ENCODE measurements at places on chromosomes 3 and 15. TPM values are rescaled to one million over a fixed set of nuclear protein-coding genes. Genes with fewer than 3 reads are reported as not detected.

DNA sequence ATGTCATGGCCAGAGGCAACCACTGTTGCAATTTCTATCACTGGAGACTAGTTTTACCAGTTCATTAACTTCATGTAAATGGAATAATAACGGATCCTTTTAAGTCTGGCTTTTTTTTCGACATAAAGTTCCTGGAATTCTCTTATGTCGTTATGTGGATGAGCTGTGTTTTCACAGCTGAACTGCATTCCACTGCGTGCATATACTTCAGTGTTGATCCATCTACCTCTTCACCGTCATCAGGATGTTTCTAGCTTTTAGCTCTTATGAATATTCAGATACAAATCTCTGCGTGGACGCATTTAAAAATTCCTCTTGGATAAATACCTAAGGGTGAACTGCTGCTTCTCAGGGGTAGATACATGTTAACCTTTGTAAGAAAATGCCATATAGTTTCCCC lies 15.6 kb upstream of the CYFIP1 start:
- DNase-seq, result no peak

- no peak for DNase-seq
Observed at GRCh38 chr3:56406826-56407515, 61.3 kb downstream of the ERC2 start.

The GPX1 gene
- 415 TPM for total RNA-seq

The PARP9 gene
- total RNA-seq, result 70.8 TPM

DNA sequence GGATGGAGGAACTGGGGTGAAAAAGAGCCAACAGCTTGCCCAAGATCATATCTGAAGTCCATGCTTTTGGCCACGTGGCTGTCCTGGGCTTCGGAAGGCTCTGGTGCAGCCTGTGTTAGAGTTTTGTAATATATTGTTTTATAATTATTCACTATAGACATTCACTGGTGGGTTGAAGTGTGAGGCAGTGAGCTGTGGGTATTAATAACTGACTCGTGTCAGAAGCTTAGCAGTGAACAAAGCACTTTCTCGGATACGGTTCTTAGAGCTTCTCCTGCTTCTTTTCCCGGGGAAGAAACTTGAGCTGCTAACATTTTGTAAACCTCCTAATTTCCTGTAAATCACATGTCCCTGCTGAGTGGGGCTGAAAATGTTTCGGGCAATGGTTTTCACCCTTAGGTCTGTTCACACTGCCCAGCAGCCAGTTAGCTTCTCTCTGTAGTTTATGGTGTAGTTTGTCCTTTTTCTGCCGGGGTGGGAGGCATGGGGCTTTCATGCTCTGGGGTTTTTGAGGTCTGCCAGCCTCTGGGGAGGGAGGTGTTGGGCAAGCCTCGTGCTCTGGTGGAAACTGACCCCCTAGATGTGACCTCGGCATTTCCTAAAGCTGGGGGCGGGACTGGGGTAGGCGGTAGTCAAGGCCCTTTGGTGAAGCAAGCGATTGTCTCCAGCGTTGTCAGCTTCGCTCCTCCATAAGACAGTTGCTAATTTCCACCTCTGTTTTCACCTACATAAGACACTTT lies 1.7 kb downstream of the MRAS start:
- DNase-seq, result peak; percentile 78

DNA sequence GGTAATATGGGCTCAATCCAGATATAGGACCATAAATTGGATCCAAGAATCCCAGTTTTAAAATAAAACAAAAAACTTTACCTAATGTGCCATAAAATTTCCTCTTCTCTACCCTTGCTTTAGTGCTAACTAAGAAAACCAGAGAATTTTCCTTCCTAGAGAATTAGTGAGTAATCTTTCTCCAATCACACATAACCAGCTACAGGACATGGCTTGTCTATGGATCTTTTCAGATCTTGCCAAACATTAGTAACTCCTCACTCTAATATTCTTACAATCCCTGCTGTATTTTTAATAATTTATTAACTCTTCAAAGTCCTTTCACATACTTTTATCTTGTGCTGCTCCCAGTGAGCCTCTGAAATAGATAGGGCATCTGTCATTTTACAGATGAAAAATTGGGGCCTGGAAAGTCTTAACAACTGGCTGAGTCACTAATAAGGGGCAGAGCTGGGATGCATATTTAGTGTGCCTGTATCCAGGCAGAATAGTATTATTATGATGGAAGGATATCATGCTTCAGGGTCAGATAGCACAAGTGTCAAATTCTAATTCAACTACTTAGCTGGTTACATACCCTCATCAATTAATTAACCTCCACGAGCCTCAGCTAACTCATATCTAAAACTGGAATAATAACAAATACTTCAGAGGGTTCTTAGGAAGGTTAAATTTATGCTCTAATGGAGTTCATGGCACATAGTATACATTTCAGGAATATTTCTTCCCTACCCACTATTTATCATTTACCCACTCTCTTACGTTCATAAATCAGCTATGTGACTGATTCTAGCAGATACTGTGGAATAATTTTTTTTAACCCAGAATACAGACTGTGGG lies 5.6 kb downstream of the ZBED2 start:
- DNase-seq, result no peak

- no peak for DNase-seq
Observed at GRCh38 chr15:90893175-90894090, 9.1 kb downstream of the FES start.

DNA sequence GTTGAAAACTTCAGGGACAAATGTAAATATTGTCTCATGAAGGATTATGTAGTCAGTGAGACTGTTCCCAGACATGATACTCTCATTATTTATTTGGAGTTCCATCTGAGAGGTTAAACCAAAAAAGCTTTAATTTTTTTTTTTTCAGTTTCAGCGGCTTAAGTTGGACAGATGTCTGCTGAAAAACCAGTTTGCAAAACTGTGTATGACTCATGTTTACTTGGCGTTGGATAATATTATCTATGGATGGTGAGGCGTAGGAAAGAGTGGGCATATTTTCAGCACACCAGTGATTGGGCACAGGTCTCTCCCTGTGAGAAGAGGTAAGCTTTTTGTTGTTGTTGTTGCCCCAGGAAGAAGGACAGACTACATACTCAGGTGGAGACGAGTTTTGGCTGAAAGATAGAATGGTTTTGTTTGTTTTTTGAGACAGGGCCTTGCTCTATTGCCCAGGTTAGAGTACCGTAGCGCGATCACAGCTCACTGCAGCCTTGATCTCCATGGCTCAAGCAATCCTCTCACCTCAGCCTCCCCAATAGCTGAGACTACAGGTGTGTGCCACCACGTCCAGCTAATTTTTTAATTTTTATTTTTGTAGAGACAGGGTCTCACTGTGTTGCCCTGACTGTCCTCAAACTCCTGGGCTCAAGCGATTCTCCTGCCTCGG lies 16.4 kb upstream of the ANXA2 start:
- no peak for DNase-seq

DNA sequence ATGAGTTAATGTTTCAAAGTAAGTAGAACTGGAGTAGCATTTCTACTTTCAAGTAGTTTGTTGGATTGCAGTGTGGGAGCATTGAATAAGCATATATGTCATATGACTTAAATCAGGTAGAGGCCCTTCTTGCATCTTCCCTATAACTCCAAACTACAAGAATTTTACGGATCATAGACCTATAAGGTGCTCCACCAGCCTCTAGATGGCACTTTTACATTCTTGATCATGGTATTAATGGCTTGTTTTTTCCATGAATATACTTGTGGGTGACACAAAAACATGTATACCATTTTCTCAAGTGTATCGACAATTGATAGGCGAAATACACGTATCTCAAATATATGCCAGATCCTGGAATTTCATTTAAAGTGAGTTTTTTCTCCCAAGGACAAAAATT lies 311.1 kb downstream of the ZPLD1 start:
- DNase-seq, result no peak

DNA sequence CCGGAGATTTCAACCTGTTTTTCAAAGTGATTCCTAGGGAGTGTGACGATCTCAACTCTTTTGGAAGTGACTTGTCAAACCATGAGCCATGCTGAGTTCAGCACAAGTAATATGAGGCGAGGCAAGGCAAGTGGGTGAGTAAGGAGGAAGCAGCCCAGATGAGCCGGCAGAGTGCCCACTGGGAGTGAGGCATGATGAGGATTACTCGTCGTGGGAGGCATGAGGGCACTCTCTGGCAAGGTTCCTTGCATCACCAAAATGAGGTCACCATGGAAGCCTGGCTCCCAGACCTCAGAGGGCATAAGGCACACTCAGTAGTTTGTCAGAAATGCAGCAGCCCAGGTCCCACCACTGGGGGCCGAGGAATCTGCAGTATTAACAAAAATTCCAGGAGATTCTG lies 636.1 kb downstream of the MAGI1 start:
- no peak for DNase-seq

GRCh38 chr15:77487888-77488287 lies 67.2 kb downstream of the HMG20A start:
- no peak for DNase-seq

The CD86 gene
- total RNA-seq, result 27.4 TPM

- DNase-seq, result no peak
Observed at GRCh38 chr15:57301307-57301706, 75.0 kb upstream of the CGNL1 start.

The RETNLB gene
- not detected for total RNA-seq

GRCh38 chr15:74793135-74794028 lies 11.5 kb downstream of the CSK start:
- peak; percentile 73 for DNase-seq

DNA sequence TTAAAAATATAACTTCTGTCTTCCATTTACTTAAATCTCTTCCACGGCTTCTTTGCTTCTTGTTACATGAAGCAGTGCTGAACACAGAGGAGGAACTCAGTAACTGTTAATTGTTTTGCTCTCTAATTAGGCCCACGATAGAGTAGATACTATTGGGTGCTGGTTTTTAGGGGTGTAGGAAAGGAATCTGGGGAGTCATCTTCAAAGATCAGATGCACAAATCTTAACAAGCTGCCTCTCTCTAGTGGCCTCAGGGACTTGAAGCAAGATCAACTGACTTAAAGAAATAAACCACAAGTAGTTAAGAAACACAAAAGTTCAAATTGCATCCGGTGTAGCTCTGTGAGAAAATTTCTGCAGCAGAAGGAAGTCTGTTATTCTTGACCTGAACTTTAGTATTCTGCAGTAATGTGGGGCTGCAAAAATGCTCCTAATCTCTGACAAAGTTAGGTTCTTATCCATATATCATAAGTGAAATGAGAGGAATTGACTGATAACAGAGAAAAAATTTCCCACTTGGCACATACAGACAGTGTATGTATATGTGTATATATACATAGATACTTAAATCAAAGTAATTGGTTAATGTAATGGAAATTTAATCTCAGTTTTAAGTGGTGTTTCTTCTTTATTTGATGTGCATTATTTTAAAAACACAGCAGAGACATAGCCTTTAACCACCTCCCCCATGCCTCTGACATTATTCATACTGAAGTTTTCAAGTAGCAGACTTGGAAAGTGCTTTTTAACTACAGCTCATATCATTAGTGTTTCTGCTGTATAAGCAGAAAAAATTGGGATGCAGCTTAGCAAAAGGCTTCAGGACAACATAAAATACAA lies 51.8 kb downstream of the CHST2 start:
- no peak for DNase-seq

The GRIP2 gene
- 0.52 TPM for total RNA-seq

The ARRDC4 gene
- 31.6 TPM for total RNA-seq

The TOPAZ1 gene
- total RNA-seq, result not detected

DNA sequence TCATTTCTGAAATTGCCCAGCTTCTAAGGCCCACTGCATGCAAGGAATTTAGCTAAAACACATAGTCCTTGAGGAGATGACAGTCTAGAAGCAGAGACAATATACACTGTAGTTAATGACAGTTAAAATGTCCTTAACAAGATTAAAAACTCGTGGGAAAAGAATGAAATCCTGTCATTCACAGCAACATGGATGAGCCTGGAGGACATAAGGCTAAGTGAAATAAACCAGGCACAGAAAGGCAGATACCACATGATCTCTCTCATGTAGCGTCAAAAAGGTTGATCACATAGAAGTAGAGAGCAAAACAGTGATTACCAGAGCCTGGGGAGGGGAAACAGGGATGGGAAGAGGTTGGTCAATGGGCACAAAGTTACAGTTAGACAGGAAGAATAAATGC lies 36.3 kb upstream of the GOLGA8J start:
- no peak for DNase-seq

GRCh38 chr3:108089579-108089978 lies 1.3 kb downstream of the CD47 start:
- DNase-seq, result no peak

DNA sequence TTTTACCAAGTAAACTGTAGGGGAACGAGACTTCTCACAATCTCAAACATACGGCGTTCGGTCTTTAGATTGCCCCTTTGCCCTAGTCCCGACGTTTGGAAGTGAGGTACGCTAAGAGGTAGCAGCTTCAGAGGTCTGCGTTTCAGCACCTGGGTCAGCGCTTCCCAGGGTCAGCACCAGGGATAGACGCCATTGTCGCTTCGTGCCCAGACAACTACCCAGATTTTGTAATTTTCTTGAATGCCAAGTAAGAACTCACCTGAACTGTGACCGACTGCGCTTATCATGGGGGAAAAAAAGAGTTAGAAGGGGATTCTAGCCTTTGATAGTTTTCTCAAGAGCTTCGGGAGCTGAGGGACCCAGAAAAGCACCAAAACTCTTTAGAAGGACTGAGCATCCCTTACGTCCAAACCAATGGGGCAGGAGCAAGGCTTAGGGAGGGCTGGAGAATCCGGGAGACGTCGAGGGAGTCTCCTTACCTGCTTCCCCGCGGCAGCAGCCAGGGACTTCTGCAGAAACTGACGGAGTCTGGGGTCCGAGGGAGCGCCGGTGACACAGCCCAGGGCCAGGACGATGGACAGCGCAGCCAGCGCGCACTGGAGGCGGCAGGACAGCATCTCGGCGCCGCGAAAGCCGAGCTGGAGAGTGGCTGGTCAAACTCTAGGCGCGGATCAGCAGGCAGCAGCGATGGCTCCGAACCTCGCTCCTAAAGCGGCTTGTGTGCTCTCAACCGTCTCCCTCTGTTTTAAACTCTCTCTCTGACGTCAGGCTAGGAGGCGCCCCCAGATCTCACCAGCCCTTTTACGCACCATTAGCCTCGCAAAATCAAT lies at the start of gene SST:
Gene SST, minus strand, starts transcription at position 720 of the 830 bp plus-strand sequence. Its CDS starts 103 bp downstream, at position 617.
- DNase-seq, result peak; percentile 68

GRCh38 chr3:111582120-111582474 lies 13.0 kb downstream of the ZBED2 start:
- no peak for DNase-seq

DNA sequence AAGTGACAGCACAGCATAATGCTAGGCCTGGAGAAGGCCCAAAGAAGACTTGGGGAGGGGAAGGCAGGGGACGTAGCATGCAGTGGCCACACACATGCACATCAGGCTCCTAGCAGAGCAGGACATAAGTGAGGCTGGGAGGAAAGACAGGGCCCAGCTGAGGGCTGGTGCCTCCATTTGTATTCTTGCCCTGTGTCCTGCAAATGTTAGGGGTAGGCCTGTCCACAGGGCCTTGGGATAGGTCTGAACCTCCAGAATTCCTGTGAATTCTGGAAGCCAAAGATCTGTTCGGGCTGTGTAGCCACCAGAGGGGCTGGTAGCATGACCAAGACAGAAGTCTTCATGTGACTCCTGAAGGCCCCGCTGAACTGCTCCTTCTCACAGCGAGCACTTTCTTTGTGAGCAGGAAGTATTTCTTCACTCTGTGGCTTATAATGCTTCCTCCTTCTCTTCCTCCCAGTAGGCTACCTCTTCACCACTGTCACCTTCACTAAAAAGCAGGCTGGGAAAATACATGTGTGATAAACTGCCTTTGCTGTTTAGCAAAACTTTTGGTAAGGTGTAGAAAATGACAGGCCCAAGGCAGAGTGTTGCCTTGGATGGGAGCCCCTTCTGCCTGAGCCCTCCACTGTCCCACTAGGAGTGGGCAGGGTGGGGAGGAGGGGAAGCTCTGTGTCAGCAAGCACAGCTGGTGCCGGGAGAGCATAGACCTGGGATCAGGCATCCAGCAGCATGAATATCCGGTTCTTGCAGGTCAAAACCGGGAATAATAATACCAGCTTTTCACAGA lies 8.4 kb downstream of the CERS3 start:
- no peak for DNase-seq

The ANKRD63 gene
- not detected for total RNA-seq

Data from upper lobe of right lung (tissue), 1 donor.